Thoracic aorta (tissue), 2 donors: ENCODE measurements at places on chromosomes 2 and 18.

- no peaks in the 10 kb centered on the region for H3K27me3 ChIP-seq
- H3K36me3 ChIP-seq, result no peaks in the 10 kb centered on the region
- no peak overlapping the region for H3K27ac ChIP-seq
- H3K4me3 ChIP-seq, result no peak overlapping the region
Measured at GRCh38 chr2:227607941-227608340, 6.7 kb downstream of the SCYGR3 start.

GRCh38 chr2:114729026-114729425 is 286.6 kb downstream of the DPP10 start:
- H3K4me3 ChIP-seq, result no peak overlapping the region
- no peaks in the 10 kb centered on the region for H3K27me3 ChIP-seq
- H3K27ac ChIP-seq, result no peak overlapping the region
- no peaks in the 10 kb centered on the region for H3K36me3 ChIP-seq
- no peak for DNase-seq

- peaks cover 9% of the 10 kb centered on the region for H3K4me1 ChIP-seq
- peak overlapping the region; percentile 12 for H3K4me3 ChIP-seq
- H3K36me3 ChIP-seq, result no peaks in the 10 kb centered on the region
- no peak overlapping the region for H3K27ac ChIP-seq
Measured at GRCh38 chr2:170155022-170155722, 22.8 kb upstream of the MYO3B start.

- no peaks in the 10 kb centered on the region for H3K27me3 ChIP-seq
- H3K4me3 ChIP-seq, result no peak overlapping the region
- H3K27ac ChIP-seq, result no peak overlapping the region
- no peaks in the 10 kb centered on the region for H3K36me3 ChIP-seq
- H3K4me1 ChIP-seq, result no peaks in the 10 kb centered on the region
Measured at GRCh38 chr18:1806884-1807615, 764.3 kb downstream of the METTL4 start.

DNA sequence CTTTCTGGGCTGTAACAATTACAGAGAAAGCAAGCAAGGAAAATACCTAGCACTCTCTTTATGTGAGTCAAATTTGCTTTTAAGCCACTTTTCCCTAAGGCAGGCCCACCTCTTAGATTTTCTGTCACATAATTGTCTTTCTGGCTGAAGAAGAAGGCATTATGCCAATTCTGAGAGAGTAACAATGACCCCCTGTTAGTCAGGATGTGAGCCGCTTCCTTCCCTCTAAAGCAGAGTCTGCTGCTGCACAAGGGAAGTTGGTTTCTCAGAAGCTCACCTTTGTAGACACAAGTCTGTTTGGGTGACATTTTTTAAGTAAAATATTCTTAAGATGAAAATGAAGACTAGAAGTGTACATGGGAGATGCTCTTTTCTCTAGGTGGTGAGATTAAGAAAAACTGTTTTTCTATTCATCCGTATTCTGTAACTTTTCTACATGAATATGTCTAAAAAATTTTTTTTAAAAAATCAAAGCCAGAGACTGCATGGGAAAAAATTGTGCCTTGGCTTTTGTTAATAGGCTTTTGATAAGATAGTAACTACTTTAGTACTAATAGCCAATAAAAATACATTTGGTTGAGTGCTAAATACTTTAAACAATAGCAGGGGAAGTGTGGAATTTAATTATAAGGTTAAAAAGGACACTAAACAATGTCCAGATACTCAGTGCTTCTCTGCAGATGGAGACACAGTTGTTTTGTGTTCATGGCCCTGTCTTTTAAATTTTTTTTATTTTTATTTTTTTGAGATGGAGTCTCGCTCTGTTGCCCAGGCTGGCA is 33.4 kb upstream of the VPS54 start:
- H3K36me3 ChIP-seq, result no peaks in the 10 kb centered on the region
- H3K27ac ChIP-seq, result no peak overlapping the region
- no peaks in the 10 kb centered on the region for H3K4me1 ChIP-seq
- DNase-seq, result no peak
- no peaks in the 10 kb centered on the region for H3K27me3 ChIP-seq
- H3K4me3 ChIP-seq, result no peak overlapping the region
